ENCODE measurements at places on chromosomes 7 and 10.

DNA sequence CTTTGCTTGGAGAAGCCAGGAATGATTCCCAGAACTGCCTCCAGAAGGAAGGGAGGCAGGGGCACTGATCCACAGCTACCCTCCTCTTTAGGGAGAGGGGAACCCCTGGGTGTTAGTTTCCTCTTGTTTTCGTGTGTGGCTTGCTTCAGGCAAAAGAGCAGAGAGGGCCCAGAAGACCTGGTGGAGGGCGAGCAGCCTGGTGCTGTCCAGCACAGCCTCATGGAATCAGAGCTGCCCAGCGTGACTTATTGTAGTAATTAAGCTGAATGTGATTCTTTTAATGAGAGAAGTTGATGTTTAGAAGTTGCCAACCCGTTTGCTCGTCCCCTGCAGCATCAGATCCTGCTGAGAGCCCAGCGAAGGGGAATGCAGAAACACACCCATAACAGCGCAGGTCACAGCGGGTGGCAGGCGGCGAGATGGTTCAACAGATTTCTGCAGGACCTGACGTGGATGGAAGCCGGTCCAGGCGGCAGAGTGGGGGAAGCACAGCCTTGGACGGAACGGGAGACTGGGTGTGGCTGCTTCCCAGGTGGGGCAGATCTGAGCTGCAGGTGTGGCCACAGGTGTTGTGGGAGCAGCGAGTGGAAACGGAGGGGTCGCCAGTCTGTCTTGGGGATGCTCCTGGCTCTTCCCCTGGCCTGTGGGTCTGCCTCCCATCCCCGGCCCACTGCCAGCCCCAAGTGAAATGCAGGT, 53.7 kb upstream of the SHH start:
- peak; percentile 41 for DNase-seq

DNA sequence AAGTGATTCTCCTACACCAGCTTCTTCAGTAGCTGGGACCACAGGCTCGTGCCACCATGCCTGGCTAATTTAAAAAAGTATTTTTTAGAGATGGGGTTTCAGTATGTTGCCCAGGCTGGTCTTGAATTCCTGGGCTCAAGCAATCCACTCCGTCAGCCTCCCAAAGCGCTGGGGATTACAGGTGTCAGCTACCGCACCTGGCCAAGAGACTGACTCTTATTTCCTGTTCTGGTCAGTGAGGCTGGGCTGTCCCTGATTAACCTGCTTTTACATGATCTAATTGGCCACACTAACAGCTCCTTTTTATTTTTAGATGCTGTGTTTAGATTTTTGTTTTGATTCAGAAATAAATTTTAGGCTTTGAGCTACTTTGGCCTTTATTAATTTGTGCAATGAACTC, 203.9 kb downstream of the NXPH1 start:
- no peak for DNase-seq

- no peak for DNase-seq
Measured at GRCh38 chr7:84237533-84238173, 43.1 kb upstream of the SEMA3A start.

GRCh38 chr10:119542988-119543813, 682 bp upstream of the RGS10 start:
- DNase-seq = peak; percentile 85

DNA sequence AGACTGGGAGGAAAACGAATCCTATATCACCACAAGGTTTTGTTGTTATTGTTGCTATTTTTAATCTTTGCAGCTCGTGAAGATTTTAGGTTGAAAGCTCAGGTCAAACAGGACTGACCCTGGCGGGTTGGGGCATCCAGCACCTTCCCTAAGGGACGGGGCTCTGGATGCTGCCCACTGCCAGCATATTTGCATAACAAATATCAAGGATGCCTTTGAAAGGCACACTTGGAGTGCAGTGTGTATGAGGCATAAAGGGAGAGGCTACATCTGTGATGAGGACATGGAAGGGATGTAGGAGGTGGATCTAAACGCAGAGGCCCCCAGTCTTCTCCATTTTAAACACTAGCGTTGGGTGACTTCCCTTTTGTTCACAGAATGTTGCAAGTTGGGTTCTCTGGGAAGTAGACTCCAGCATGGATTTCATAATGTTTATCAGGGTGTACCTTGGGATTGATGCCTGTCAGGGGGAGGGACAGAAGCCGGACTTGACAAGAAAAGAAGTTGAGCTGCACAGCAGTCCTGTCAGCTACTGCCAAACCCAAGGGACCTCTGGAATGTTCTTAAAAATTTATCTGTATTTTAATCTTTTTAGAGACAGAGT, 181.1 kb upstream of the IMMP2L start:
- DNase-seq = no peak

GRCh38 chr10:86770412-86770960, 14.1 kb downstream of the BMPR1A start:
- DNase-seq = no peak

DNA sequence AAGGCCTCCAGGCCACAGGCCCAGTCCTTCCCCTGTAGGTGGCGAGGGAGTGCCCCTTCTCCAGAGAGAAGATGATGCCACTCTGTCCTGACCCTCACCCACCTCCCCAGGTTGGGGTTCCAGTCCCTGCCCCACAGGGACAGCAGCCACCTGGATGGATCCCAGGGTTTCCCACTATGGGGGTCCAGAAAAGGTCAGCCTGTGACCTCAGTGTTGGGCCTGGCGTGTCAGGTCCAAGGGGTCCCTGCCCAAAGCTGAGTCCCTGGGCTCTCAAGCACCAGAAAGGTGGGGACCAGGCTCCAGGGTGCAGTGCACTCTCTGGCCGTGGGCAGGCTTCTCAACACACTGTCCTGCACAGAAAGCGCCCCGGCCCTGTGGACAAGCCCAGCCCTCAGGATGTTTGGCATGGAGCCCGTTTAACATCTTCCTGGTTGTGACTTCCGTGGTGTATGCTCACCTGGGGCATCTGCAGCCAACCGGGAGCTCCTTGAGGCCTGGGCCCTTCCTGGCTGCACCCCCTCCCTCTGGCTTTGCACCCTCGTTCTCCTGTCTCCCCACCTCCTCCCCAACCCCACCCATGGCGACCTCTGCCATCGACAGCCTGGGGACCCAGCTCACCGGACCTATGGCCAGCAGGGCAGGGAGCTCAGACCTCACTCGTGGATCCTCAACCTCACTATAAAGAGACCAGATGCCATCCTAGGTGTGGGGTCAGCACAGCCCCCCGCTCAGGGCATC, 58.3 kb upstream of the PPP2R2D start:
- peak; percentile 61 for DNase-seq

GRCh38 chr7:29557954-29558353, 5.7 kb upstream of the PRR15 start:
- DNase-seq = no peak

DNA sequence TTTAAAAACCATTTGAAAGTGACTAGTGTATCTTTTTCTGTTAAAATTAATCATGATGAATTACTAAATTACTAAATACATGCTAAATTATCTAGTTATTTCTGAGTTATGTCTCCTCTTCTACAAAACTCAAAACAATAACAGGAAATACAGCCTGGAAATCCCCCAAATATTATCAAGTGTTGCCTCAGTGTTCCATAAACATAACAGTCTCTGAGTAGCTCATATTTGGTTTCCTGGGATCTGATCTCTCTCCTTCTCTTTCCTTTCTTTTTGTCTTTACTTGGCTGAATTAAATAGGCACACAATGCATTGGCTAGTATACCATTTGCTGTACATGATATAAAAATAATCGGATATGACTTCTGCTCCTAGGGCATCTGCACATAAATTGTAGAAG, 277.6 kb upstream of the IGFBP3 start:
- no peak for DNase-seq

DNA sequence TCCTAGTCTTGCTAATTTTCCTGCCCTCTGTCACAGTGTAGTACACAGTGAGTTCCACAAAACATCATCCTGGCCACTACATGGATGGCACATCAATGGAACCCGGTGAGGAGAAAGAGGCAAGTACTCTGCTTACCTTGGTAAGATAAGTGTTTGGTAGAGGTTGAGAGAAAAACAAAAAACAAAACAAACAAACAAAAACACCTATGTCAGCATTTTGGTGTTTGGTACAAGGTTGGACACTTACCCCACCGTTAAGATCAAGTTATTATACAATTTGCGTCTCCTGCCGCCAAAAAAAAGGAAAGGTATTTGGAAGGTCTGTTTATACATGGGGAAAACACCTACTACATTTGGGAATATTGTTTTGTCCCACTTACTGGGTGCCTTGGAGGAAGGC, 72.7 kb downstream of the ZNF248 start:
- DNase-seq = no peak

DNA sequence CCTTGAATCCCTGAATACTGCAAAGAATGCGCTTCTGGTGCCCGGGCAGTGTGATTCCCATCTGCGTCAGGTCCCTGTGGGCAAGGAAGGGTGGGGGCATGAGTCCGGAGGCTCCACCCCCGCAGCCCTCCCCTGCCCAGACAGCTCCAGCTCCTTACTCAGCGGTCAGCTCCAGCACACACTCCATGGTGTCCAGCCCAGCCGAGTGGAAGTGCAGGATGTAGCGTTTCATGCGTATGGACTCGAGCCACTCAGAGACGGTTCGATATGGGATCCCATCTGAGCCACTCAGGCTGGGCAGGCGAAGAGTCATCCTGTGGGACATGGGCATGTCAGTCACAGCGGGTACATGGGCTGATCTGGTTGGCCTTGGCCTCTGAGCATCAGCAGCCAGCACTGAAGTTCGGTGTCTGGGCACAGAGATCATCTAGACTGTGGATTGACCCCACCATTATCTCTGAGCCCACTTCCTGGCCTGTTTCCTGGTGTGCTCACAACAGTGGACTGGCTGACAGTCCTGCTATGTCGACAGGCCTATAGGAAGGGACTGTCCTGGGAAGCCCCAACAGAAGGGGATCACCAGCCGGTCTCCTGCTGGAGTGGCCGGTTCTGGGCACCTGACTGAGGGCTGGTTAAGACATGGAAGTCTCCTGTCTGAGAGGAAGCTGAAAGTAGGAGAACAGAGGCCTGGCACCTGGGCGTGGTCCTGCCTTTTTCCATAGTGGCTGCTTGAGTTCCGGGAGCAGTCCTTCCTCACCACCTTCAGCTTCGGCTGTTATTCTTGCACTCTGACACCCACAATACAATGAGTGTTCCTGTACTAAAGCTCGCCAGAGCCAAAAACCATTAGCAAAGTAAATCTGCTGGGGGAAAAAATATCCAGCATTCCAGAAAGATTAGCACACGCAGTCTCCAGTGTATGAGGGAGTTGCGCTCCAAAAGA, 10.6 kb downstream of the ZYX start:
- no peak for DNase-seq

DNA sequence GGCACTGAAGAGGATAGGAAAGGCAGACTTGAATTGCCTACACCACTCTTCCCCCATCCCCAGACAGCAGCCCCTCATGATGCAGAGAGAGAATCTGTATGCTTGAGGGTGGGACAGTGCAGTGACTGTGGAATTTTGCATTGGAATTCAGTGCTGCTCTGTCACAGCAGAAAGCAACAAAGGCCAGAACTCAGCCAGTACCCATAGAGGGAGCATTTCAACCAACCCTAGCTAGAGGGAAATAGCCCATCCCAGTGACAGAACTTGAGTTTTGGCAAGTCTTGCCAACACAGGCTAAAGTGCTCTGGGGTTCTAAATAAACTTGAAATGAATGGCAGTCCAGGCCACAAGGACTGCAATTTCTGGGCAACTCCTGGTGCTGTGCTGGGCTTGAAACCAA, 80.4 kb downstream of the TES start:
- no peak for DNase-seq

DNA sequence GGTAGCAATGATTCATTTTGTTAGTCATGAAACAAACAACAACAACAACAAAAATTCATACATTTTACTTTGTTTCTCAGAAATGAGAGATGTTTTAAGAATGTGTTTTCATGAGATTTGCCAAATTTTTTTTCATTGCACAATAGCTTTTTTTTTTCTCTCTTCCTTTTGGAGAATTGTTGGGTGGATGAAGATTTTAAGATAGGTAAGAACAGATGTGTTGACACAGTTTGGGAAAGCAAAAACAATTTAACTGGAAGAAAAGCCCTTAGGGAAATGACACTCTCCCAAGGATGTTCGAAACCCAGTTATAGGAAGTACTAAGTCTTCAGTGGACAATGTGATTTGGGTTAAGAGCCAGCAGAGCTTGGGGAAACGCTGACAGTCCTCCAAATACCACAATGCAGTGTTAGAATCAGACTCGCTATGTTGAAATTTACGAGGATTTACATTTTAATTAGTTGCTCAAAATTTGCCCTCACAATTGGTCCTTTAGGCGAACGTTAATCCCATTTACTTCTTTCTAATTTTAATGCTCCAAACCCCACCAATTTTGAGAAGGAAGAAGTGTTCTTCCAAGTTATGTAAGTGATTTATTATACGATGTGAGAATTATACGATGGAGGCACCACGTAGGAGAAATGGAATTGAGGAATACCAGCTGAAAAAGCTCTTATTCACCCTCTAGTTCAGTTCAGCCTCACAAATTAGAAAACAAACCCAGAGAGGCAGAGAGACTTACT, 61.2 kb downstream of the HHEX start:
- DNase-seq = no peak

DNA sequence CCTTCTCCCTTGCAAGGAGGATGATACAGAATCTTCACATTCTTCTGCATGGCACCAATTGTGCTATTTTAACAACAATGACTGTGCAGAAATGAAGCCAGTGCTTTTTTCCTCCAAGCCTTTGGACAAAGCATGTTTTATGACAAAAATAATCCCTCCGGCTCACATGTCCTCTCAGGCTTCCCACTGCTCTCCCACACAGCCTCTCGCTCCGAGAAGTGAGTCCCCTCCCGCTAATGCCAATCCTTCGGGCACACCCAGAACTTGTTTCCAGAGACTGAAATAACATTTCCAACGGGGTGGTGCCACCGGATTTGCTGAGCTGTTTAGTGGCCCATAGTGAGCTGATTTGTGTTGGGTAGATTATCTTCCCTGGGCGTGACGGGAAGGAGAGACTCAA, 35.8 kb downstream of the RBM17 start:
- no peak for DNase-seq

- no peak for DNase-seq
Measured at GRCh38 chr7:49848211-49848841, 74.9 kb downstream of the VWC2 start.

GRCh38 chr10:24006741-24007140, 202.2 kb upstream of the KIAA1217 start:
- no peak for DNase-seq

- no peak for DNase-seq
Measured at GRCh38 chr7:1052031-1052818, 7.9 kb downstream of the GPR146 start.

- no peak for DNase-seq
Measured at GRCh38 chr7:135420786-135421185, 89.1 kb downstream of the CNOT4 start.

- DNase-seq = no peak
Measured at GRCh38 chr10:103619424-103620351, 126.2 kb downstream of the NEURL1 start.

GRCh38 chr7:33674804-33675411, 230.4 kb upstream of the BMPER start:
- DNase-seq = no peak

DNA sequence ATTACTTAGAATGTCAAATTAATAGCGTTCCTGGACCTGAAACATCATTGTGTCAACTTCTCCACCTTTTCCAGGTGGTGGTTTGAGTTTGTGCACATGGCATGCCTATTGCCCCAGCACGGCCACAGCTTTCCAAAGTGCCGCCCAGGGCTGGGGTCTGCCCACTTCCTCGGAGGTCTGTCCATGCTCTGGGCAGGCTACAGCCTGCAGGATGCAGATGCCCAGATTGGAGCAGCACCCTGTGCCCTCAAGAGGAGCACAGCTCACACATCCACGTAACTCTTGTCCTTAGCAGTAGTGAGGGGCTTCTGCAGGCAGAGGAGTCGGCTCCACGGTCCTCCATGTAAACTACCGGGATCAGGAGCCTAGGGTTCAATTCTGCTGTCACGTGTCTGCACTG, 238.6 kb downstream of the EBF3 start:
- no peak for DNase-seq

- no peak for DNase-seq
Measured at GRCh38 chr7:19463581-19463980, 245.3 kb downstream of the POLR1F start.
